Vagina (tissue), 2 donors: ENCODE measurements at places on chromosomes 4 and X.

DNA sequence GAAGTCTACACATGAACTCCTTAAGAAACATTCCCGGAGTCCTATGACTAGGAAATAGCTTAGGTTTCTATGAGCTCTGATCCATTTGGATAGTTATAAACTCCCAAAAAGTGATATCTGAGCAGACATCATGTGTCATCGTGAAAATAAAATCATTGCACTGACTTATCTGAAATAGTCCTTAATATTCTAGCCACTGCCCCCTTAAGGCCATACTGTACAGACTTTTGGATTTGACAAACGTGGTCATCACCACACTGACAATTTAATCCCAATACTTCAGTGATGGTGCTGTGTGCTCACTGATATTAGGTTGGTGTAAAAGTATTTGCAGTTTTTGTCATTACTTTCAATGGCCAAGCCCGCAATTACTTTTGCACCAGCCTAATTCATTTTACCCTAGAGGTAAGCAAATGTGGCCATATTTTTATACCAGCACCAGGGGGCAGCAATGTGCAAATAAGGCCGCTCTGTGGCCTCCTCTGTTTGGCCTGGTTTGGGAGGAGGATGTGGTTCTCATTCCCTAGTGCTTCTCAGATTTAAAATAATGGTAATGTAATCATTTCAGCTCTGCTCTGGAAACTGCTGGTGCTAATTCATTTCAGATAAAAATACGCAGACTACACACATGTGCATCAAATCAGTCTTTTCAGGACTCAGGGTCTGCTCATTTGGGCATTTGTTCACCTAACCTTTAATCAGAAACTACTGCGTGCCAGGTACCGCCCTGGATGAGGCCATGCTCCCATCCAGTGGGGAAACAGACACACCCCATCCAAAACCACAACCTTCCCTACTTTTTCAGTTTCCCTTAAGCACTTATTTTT is 196.4 kb upstream of the C1QTNF7 start:
- DNase-seq, result no peak

GRCh38 chr4:19425146-19425545 is 826.6 kb upstream of the SLIT2 start:
- DNase-seq, result no peak

DNA sequence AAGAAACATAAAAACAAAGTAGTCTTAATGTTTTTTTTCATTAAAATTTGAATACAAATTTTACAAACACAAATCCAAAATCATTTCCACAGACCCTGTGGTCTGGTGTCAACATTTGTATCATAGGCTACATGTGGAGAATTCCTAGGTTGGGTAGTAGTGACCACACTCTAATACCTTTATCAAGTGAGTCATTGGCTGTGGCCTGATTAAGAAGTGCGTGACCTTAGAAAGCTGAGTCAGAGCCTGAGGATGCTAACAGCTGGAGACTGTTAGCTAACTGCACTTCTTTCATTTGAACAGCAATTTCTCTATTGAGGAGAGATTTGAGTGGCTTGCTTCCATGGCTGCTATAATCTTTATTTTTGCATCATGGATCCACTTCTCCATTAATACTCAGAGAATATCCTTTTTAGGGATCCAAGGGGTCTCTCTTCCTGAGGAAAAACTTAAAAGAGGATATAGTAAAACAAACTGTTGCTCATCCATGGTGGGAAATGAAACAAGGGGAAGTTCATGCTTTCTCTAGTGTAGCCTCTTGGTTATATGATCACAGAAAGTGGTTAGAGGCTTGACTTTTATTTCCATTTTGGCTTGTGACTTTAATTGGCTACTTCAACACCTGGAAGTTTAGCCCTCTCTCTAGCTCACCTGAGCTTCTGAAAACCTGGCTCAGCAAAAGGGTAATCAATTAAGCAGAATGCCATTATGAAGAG is 335.8 kb downstream of the PABPC4L start:
- no peak for DNase-seq

DNA sequence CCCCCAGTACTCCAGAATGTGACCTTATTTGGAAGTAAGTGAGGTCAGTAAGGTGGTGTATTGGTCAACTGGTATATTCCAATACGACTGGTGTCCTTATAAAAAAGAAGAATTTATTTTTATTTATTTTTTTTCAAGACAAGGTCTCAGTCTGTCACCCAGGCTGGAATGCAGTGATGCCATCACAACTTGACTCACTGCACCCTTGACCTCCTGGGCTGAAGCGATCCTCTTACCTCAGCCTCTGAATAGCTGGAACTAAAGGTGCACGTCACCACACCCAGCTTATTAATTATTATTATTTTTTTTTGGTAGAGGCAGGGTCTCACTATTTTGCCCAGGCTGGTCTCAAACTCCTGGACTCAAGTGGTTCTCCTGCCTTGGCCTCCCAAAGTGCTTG is 115.1 kb upstream of the PITX2 start:
- DNase-seq, result no peak

GRCh38 chrX:132023896-132024386 is 839 bp downstream of the STK26 start:
- no peak for DNase-seq

DNA sequence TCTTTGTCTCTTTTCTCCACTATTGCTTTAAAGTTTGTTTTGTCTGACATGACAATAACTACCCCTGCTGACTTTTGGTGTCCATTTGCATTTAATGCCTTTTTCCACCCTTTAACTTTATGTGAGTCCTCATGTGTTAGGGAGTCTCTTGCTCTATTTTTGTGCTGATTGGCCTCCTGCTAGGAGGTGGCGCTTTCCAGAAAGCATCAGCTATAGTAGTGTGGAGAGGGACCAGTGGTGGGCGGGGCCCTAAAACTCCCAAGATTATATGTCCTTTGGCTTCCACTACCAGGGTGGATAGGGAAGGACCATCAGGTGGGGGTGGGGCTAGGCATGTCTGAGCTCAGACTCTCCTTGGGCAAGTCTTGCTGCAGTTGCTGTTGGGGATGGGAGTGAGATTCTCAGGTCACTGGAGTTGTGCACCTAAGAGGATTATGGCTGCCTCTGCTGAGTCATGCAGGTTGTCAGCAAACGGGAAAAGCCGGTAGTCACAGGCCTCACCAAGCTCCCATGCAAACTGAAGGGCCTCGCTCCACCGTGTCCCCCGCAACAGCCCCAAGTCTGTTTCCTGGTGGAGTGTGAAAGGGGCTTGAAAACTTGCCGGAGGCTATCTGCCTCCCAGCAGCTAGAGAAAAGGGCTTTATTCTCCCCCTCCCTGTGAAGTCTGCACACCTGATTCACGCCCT is 156.3 kb downstream of the CPEB2 start:
- no peak for DNase-seq

GRCh38 chrX:42869011-42869410 is 91.0 kb upstream of the PPP1R2C start:
- no peak for DNase-seq

GRCh38 chrX:81215685-81216084 is 13.8 kb downstream of the SH3BGRL start:
- DNase-seq, result no peak

GRCh38 chrX:48681539-48682183 is 1.9 kb upstream of the WAS start:
- no peak for DNase-seq
